Stimulated activated CD8-positive, alpha-beta memory T cell treated with anti-CD3 and anti-CD28 coated beads, Interleukin-2, amount 100 ng/mL, for 48 hours (primary cell): ENCODE measurements at places on chromosomes 5 and 9.
A peak's percentile ranks its signal among the peaks of the same experiment; 100 is the strongest.

GRCh38 chr5:53219174-53219573, 109.6 kb upstream of the MOCS2 start:
- no peak for DNase-seq

GRCh38 chr9:18317896-18318295, 156.1 kb upstream of the ADAMTSL1 start:
- DNase-seq: no peak

GRCh38 chr5:1183424-1184162, 17.8 kb upstream of the SLC6A19 start:
- DNase-seq: no peak

- DNase-seq: peak; percentile 9
Measured at GRCh38 chr5:173781816-173782670, 106.1 kb upstream of the CPEB4 start.

DNA sequence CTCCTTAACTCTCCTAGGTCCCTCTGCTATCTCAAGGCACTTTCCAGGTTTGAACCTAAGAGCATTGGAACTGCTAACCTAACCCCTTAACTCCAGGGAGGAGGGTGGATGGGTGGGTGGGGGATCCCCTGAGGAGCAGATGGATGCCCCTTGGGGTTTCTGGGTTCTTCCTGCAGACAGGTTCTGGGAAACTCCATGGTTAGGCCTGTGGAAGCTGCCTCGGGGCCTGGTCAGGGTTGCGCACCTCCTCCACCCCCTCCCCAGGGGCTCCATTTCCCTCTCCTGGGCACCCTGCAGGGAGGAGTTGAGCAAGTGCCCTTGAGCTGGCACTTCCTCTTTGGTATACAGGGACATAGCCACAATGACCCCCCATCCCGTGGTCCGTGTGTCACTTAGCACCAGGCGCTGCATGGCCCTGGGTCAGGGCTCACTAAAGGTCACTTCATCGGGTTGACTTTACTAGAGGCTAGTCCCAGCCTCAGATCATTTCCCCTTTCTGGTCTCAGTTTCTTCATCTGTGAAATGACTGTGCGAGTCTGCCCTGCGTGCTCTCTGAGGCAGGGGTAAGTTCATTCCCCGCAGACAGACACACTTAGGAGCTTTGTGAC, 16.0 kb downstream of the CXXC5 start:
- DNase-seq: no peak

- DNase-seq: no peak
Measured at GRCh38 chr5:61264273-61264661, 67.8 kb upstream of the ZSWIM6 start.

GRCh38 chr9:99400184-99400731, 178.2 kb downstream of the SEC61B start:
- no peak for DNase-seq
